ENCODE measurements at places on chromosomes 4 and X.

GRCh38 chr4:37567836-37568235 lies 118.3 kb downstream of the RELL1 start:
- DNase-seq: no peak

DNA sequence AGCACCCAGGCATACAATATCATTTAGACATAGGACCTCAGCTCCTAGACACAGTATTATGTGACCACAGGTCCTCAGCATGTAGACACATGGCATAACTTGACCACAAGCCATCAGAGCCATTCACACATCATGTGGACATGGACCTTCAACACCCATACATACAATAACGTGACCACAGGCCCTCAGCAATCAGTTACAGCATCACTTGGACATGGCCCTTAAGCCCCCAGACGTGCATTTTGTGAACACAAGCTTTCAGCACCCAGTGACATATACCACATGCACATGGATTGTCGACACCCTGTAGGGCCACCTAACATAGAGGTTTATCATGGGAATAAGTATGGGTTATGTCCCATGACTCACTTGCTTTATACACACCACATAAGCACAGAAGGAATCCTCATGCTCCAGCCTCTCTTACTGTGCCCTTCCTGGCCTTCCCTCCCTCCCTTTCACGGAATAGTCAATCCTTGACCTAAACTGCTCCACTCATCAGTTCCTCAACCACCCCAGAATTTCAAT lies 1.9 kb downstream of the TSPYL2 start:
- no peak for DNase-seq

DNA sequence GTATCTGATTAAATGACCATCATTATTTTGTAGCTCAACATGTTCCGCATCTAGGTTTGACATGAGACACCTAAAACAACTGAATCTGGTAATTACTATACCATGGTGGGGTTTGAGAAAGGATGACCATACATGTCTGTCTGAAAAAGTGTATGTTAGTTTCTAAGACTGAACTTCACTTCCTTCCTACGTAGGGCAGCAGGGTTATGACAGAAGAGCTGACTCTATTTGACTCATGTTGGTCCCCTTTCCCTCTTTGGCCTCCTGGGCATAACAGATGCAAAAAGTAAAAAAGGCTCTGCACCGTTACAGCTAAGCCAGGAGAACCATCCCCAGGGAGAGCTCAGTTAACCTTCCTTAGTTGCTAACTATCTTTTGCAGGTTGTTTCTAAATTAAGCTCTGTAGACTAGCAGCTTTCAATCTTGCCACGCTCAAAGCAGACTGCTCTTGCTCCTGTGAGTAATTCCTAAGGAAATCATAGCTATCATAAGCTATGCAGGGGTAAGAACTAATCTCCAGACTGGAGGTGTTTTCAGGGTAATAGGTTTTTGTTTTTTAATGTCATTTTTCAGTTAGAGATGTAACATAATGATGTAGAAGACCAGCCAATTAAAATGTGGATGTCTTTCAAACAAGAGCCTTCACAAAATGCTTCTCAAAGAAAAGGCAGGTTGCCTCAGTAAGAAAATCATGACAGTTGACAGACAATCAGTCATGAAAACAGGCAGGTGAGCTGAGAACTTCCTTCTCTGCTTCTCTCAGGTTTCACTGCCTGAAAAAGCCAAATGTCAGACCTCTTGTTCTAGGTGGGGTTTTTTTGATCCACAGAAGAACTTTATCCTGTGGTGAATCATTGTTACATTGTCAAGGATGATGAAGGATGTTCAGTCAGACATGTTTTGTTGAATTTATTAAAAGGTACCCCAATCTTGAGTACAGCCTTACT lies 66.9 kb upstream of the DAPP1 start:
- DNase-seq: no peak

DNA sequence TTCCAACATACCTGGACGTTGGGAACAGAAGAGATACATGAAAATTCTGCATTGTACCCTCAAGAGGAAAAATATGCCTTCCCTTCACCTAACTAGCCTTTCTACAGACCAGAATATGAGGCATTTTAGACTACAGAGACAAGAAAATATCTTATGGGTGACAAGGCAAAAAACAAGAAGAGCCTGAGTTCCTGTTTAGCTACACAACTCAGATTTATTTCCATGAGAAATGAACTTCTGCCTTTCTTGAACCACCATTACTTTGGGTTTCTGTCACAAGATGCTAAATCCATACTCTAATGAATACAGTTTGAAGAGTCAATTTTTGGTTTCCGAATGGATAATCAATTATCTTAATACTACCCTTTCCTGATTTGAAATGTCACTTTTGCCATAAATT lies 18.7 kb downstream of the RCHY1 start:
- no peak for DNase-seq

DNA sequence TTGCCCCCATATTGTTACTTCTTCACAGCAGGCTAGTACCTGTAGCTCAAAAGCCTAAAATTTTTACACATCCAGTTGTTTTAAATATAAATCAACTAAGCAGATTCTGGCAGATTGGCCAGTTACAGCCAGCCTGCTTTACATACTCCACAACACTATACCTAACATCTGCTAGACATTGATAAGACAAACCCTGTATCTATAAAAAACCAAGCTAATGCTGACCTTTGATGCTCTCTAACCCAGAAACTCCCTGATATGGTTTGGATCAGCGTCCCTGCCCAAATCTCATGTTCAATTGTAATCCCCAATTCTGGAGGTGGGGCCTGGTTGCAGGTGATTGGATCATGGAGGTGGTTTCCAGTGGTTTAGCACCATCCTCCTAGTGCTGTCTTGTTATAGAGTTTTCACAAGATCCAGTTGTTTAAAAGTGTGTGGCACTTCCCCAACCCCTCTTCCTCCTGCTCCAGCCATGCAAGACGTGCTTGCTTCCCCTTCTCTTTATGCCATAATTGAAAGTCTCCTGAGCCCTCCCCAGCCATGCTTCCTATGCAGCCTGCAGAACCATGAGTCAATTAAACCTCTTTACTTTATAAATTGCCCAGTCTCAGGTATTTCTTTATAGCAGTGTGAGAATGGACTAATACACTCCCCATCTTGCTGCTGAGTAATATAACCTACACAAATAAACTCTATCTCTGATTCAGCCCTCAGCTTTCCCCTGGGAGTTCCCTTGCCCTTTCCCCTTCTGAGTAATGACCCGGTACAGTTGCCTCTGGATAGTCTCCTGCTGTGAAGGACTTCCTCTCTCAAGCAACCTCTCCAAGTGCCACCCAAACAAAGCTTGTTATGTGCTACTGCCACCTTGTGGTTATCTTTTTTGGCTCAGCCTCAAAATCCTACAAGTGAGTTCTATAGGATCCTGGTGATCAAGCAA lies 39.6 kb downstream of the ZCCHC13 start:
- DNase-seq: no peak

DNA sequence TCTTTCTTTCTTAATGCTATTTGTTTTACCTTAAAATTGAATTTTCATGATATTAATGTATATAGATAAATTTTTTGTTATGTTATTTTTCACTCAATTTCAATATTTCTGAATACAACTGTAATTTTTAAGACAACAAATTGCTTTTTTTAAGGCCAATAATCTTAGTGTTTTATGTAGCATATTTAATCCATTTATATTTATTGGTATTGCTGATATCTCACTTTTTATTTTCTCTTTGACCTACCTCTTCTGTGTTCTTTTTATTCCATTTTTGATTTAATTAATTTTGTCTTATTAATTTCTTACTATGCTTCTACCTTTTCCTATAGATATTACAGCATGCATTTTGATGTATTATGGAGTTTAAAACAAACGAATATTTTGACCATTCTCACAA lies 460.1 kb upstream of the AGA start:
- no peak for DNase-seq

DNA sequence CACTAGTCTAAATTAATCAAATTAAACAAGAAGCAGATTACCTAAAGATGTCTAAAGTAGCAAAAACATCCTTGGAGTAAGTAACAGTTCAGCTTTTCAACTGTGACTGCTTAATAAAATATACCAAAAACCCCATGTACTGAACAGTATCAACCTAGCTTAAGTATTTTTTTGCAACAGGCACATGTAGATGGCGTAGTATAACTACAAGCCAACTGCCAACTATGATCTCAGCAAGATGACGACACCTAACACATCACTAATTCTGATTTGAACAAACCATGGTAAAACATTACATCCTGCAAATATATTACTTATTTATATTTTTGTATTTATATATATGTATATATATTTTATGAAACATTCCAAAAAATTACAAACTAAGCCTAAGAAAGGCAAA lies 24.5 kb downstream of the DHX15 start:
- DNase-seq: no peak

GRCh38 chr4:16264798-16265197 lies 38.5 kb upstream of the TAPT1 start:
- DNase-seq: no peak

DNA sequence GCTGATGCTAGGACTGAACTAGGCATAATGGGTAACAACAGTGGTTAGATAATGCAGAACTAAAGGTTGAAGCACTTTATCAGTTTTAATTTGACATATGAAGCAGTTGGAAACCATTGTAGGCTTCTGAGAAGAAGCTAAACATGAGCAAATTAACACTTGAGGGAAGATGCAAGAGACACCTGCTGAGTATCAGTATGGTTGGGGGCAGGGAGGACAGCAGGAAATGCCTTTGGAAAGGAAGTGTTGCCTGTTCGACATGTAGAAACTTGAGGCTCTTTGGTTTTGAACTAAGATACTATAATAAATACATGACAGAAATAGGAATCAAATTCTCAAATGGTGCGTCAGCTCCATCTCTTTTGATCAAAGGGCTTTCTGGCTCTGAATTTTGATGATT lies 115.6 kb downstream of the FHIP1A start:
- DNase-seq: no peak

DNA sequence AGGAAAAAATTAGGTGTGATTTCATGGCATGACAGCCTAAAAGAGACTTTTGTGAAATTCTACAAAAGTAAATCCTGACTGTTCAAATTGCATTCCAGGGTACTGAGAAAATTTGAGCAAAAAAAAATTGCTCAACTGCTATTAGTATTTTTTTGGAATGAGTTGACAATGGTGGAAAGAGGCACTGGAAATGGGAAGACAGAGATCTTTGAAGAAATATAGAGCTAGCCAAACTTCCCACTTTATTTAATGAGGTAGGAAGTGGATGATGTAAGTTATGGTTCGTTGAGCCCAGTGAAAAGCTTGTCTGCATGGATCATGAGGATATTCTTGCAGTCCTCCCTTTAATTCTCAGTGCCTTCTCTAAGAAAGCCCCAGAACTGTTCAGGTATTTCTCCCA lies 183.8 kb downstream of the PTTG2 start:
- DNase-seq: no peak
